ENCODE measurements at places on chromosomes 16 and 17. TPM values are rescaled to one million over a fixed set of nuclear protein-coding genes. Genes with fewer than 3 reads are reported as not detected.

GRCh38 chr16:80265624-80266306 is 275.0 kb upstream of the DYNLRB2 start:
- H3K4me1 ChIP-seq: no peaks in the 10 kb centered on the region
- H3K27me3 ChIP-seq: no peaks in the 10 kb centered on the region
- H3K4me3 ChIP-seq: no peak overlapping the region
- no peak overlapping the region for H3K27ac ChIP-seq

DNA sequence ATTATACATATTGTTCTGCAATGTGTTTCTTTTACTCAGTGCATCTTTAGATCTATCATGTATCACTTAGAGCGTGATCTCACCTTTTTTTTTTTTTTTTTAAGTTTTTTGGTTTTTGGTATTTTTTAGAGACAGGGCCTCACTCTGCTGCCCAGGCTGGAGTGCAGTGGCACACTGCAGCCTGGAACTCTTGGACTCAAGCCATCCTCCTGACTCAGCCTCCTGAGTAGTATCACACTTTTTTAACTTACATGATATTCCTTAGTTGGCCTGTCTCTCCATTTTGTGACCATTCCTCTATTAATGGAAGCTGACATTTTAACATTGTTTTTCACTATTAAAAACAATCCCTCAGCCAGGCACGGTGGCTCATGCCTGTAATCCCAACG is 4.7 kb upstream of the MPO start:
- no peak overlapping the region for H3K4me3 ChIP-seq
- H3K27ac ChIP-seq: no peak overlapping the region
- H3K36me3 ChIP-seq: no peaks in the 10 kb centered on the region

- no peak overlapping the region for H3K27ac ChIP-seq
- no peaks in the 10 kb centered on the region for H3K27me3 ChIP-seq
- H3K4me1 ChIP-seq: no peaks in the 10 kb centered on the region
- no peak overlapping the region for H3K4me3 ChIP-seq
- no peak for DNase-seq
Measured at GRCh38 chr17:22310717-22311686, 618.7 kb downstream of the KCNJ18 start.

GRCh38 chr16:61791464-61791863 is 244.8 kb downstream of the CDH8 start:
- no peaks in the 10 kb centered on the region for H3K36me3 ChIP-seq
- H3K27ac ChIP-seq: no peak overlapping the region
- no peaks in the 10 kb centered on the region for H3K4me1 ChIP-seq
- no peak overlapping the region for H3K4me3 ChIP-seq
- DNase-seq: no peak

DNA sequence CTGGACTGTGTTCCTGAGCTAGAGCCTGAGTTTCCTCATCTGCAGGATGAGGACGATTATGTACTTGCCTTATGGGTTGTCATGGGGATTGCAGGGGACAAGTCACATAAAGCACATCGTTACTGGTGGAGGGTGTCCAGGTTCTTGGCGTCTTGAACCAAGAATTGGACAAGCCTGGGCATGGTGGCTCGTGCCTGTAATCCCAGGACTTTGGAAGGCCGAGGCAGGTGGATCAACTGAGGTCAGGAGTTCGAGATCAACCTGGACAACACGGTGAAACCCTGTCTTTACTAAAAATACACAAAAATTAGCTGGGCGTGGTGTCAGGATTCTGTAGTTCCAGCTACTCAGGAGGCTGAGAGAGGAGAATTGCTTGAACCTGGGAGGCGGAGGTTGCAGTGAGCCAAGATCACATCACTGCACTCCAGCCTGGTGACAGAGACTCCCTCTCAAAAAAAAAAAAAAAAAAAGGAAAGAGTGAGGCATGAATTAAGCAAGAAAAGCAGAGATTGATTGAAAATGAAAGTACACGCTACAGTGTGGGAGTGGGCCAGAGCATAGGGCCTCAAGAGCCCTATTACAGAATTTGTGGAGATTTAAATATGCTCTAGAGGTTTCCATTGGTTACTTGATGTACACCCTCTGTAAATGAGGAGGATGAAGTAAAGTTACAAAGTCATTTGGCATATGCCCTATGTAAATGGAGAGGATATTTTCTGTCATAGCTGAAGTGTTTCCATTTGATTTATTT is 30.7 kb downstream of the ADGRG5 start:
- H3K4me3 ChIP-seq: no peak overlapping the region
- H3K27ac ChIP-seq: no peak overlapping the region
- no peaks in the 10 kb centered on the region for H3K27me3 ChIP-seq
- peaks cover 7% of the 10 kb centered on the region for H3K4me1 ChIP-seq
- DNase-seq: no peak

DNA sequence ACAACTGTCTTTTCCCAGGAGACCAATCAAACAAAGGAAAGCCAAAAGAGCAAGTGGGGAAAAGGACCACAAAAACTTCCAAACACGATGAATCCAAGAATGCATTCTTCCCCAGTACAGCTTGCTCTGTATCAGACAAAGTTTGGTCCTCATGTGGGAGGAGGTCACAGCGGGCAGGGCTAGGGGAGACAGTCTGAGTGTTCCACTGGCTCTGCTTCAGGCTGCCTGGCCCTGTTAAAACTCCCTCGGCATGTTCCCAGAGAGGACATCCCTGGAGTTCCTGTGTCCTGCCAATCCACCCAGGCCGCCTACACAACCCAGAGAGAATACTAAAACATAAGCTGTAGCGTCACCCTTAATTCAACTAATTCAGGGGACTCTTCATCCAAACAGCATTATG is 415.1 kb upstream of the DYNLRB2 start:
- H3K4me1 ChIP-seq: no peaks in the 10 kb centered on the region
- H3K4me3 ChIP-seq: no peak overlapping the region
- H3K36me3 ChIP-seq: no peaks in the 10 kb centered on the region
- no peak for DNase-seq

DNA sequence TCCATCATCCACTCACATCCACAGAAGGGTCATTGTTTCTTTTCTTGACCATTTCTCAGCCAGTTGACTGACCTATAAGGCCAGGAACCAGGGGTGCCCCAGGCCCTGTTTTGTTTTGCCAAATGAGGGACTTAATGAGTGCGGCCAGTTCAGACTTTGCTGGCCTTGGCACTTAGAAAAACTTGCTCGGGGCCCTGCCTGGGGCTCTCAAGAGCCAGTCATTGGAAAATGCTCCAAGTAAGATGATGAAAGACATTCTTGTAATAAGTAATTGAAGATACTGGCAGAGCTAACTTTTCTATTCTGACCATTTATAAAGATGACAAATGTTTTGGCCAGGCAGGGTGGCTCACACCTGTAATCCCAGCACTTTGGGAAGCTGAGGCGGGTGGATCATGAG is 29.0 kb upstream of the CLEC18B start:
- DNase-seq: no peak
- peaks cover 45% of the 10 kb centered on the region for H3K36me3 ChIP-seq
- no peaks in the 10 kb centered on the region for H3K4me1 ChIP-seq
- no peaks in the 10 kb centered on the region for H3K27me3 ChIP-seq
- H3K4me3 ChIP-seq: no peak overlapping the region

DNA sequence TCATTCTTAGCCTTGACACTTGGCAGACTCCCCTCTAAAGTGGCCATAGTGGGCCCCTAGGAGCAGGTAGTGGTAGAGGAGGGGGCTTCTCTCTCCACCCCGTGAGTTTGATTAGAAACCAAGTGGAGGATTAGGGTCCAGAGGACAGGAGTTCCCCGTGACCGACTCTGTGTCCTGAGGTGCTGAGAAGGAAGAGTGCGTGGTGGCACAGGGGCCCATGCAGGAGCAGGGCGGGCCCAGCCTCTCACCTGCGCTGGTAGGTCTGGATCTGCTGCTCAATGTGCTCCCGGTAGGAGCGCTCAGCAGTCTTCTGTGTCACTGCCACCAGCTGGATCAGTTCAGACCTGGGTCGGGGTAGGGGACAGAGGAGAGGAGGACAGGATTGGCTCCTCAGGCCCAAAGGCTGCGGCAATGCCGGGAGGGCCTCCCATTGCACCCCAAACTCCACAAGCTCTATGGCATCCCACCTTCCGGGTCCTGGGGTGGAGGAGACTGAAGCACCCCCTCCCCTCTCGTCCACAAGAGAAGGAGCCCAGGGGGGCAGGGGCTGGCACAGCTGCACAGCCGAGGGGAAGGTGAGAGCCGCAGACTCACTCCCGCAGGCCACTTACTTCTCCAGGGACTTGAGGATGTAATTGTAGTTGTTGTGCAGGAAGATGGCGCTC is 6.2 kb downstream of the ZACN start:
- H3K27me3 ChIP-seq: peaks cover 5% of the 10 kb centered on the region
- peaks cover under 1% of the 10 kb centered on the region for H3K4me1 ChIP-seq
- DNase-seq: no peak
- peaks cover 86% of the 10 kb centered on the region for H3K36me3 ChIP-seq
- no peak overlapping the region for H3K4me3 ChIP-seq

GRCh38 chr17:27319541-27320221 is 25.8 kb downstream of the WSB1 start:
- no peaks in the 10 kb centered on the region for H3K4me1 ChIP-seq
- DNase-seq: peak; percentile 29
- H3K27ac ChIP-seq: no peak overlapping the region
- H3K27me3 ChIP-seq: no peaks in the 10 kb centered on the region

DNA sequence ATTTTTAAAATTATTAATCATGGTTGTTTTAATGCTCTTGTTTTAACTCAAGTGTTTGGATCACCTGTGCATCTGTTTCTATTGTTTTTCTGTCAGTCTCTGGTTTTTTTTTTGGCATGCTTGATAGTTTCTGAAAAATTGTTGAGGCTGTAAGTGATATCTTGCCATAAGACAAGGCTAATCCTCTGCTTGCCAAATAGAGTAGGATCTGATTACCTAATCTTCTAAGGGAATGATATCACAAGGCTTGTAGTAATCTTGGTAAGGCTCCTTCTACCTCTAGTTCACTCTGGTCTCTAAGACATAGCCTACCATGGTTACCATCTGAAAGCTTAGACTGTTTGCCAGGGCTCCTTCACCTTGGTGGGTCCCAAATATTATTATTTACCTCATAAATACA is 81.0 kb downstream of the ATF7IP2 start:
- H3K27me3 ChIP-seq: no peaks in the 10 kb centered on the region
- no peak overlapping the region for H3K4me3 ChIP-seq

- no peaks in the 10 kb centered on the region for H3K36me3 ChIP-seq
- no peak overlapping the region for H3K4me3 ChIP-seq
- no peak overlapping the region for H3K27ac ChIP-seq
- H3K27me3 ChIP-seq: peaks cover 3% of the 10 kb centered on the region
- no peaks in the 10 kb centered on the region for H3K4me1 ChIP-seq
- DNase-seq: no peak
Measured at GRCh38 chr17:21318439-21318838, 33.9 kb downstream of the MAP2K3 start.

DNA sequence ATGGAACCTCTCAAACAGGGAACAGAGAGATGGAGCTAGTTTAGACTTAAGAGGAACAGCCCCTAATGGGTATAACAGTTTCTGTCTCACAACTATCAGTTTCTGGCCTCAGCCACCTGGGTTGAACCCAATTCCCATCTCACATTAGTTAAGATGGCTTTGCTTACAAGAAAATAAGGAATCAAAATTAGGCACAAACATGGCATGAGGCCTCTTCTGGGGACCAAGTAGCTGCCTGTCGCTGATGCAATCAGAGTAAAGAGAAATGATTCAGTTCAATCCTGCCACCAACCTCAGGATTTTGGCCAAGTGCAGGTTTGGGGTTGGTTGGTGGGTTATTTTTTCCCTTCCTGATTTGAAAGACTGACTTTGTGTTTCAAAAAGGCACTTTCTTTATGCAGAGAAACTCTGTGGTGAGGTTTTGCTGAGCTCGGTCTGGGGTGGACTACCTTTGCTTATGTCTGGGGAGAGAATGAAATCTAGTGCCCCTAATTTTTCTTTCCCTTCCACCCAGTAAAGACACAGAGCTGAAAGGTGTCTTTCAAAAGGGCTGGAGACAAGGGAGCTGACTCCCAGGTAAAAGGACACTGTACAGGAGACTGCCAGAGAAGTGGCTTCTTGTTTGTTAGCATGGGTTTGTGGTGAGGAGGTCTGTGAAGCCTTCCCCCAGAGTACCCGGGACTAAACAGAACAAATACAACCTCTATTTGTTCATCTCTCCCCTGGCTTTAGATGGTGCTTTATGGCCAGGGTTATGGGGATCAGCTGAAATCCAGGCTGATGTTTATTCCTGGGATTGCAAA is 44.8 kb upstream of the NFAT5 start:
- no peaks in the 10 kb centered on the region for H3K4me1 ChIP-seq
- H3K27me3 ChIP-seq: no peaks in the 10 kb centered on the region
- no peak overlapping the region for H3K27ac ChIP-seq
- H3K36me3 ChIP-seq: no peaks in the 10 kb centered on the region

- no peak overlapping the region for H3K4me3 ChIP-seq
- no peak overlapping the region for H3K27ac ChIP-seq
- no peaks in the 10 kb centered on the region for H3K27me3 ChIP-seq
- H3K36me3 ChIP-seq: no peaks in the 10 kb centered on the region
Measured at GRCh38 chr16:69476920-69477443, 52.6 kb downstream of the CYB5B start.

DNA sequence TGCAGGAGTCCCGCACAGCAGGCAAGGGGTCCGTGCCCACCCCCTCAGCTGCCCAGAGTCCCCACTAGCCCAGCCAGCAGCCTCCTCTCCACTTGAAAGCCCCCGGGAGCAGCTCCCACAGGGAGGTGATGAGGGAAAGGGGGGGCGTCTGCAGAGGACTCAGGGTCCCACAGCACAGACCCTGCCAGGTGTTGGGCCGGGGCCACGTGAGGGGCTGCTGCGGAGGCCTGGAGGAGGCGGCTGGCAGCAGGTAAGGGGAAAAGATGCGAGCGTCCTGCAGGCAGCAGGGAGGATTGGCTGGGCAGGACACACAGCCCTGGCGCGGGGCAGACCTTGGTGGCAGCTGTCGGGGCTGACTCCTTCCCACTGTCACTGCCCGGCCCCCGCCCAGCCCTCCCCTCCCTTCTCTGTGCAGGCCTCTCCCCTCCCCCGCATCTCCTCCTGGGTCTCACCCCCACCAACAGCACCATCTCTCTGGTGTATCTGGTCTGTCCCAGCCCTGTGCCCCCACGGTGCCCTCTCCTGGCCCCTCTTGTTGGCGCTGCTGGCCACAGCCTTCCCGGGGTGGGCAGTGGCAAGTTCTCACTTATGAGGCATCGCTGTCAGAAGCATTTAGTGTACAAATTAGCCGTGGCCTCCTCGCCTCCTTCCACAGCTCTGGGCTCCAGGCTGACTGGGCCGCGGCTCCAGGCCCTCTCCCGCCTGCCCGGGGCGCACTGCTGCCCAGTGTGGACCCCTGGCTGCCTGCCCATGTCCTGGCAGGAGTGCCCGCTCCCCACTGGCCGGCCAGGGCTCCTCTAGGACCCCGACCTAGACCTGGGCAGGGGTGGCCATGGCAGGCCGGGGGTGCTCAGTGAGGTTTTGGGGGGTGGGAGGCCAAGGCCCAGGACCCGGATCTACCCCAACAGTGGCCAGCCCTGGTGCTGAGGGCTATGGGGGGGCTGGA is 4.4 kb upstream of the PRR35 start:
- H3K4me3 ChIP-seq: no peak overlapping the region
- H3K27ac ChIP-seq: no peak overlapping the region
- H3K27me3 ChIP-seq: peaks cover 31% of the 10 kb centered on the region
- H3K36me3 ChIP-seq: peaks cover 41% of the 10 kb centered on the region

C17orf107 gene
- polyA plus RNA-seq: 1.2 TPM

MYH13 gene
- 0.07 TPM for polyA plus RNA-seq

TK1 gene
- polyA plus RNA-seq: 3.8 TPM

CCL23 gene
- polyA plus RNA-seq: 4.2 TPM

SOX15 gene
- 5.2 TPM for polyA plus RNA-seq

DBNDD1 gene
- polyA plus RNA-seq: 1.9 TPM

NPIPA7 gene
- polyA plus RNA-seq: 32.5 TPM
